PC-3 (cell line): ENCODE measurements at places on chromosomes 7 and 10.

DNA sequence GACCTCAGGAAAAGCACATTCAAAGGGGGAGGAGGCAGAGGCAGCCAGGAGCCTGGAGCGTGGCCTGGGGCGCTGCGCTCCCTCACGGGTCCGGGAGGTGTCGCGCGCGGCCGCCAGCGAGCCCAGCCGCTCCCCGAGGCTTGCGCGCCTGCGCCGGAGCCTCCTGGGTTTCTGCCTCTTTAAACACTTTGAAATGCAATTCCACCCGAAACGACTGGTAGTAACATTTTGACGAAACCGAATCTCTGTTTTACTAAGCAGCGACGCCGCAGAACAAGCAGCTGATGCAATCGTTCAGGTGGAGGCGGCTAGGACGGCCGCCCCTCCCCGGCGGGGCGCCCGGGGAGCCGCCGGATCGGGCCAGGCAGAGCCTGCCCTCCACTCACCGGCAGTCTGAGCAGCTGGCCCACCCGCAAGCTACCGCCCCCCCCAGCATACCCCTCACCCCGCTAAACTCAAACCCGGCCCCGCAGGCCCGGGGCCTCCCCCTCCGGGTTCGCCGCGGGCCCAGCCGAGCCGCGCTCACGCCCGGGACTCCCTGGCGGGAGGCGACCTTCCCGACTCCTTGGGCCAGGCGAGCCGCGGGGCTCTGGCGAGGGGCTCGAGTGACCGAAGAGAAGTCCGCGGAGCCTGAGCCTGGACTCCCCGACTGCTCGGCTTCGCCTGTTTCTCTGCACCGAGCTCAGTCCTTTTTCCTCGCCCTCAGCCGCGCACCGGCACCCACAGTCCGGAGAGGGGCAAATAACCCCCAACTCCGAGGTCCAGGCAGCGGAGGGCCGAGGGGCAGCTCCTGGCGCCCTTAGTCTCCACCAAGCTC lies 3.2 kb downstream of the MKX start:
- DNase-seq: peak; percentile 75

- DNase-seq: no peak
Measured at GRCh38 chr7:104772405-104773345, 241.3 kb upstream of the KMT2E start.

- DNase-seq: no peak
Measured at GRCh38 chr7:564176-564865, 44.7 kb upstream of the PDGFA start.

- DNase-seq: peak; percentile 72
Measured at GRCh38 chr10:99435986-99436638, 5.7 kb upstream of the GOT1 start.

- DNase-seq: peak; percentile 53
Measured at GRCh38 chr7:19853261-19853832, 79.9 kb upstream of the TMEM196 start.

GRCh38 chr7:96534221-96534620 lies 175.4 kb downstream of the SEM1 start:
- DNase-seq: no peak

DNA sequence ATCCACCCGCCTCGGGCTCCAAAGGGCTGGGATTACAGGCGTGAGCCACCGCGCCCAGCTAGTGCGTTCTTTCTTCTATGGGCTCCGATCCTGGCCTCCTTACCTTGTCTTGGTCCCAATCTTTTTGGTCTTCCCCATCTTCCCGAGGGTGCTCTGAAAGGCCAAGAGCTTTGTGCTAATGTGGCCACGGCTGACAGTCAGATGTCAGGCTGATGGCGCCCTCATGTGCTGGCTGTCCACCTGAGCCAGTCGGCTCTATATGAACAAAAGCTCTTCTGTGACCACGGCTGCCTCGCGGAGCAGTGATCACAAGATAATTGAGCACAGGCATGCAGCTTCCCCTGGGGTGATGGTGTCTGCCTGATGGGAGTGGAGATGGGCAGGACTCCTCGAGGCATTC lies 11.0 kb upstream of the AHCYL2 start:
- peak; percentile 30 for DNase-seq
